B cell (primary cell): ENCODE measurements at places on chromosomes 4 and X. TPM values are rescaled to one million over a fixed set of nuclear protein-coding genes. Genes with fewer than 3 reads are reported as not detected.

DNA sequence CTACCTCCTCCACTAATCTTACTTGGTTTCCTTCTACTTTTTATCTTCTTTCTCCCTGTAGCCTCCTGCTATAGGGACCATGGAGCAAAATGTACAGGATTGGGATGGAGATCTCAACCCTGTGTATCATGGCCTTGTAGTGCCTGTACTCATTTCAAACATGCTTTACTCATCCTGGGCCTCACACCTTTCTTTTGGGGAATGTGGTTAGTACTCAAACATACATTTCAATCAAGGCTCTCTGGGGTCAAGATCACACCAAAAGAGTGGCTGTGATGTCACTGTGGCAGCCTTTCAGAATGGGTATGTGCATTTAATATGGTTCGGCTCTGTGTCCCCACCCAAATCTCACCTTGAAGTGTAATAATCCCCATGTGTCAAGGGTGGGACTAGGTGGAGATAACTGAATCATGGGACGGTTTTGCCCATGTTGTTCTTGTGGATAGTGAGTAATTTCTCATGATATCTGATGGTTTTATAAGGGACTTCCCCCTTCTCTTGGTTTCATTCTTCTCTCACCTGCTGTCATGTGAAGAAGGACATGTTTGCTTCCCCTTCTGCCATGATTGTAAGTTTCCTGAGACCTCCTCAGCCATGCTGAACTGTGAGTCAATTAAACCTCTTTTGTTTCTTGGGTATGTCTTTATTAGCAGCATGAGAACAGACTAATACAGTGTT is 205.1 kb downstream of the RASL11B start:
- H3K4me3 ChIP-seq = no peak overlapping the region
- no peaks in the 10 kb centered on the region for H3K27me3 ChIP-seq
- H3K27ac ChIP-seq = no peak overlapping the region
- H3K4me1 ChIP-seq = no peaks in the 10 kb centered on the region
- no peak for DNase-seq

GRCh38 chr4:2103127-2103842 is 44.2 kb downstream of the NAT8L start:
- no peaks in the 10 kb centered on the region for H3K36me3 ChIP-seq
- peaks cover 22% of the 10 kb centered on the region for H3K27me3 ChIP-seq
- no peak for DNase-seq
- no peaks in the 10 kb centered on the region for H3K4me1 ChIP-seq
- H3K27ac ChIP-seq = no peak overlapping the region

GRCh38 chr4:122481766-122482405 is 25.4 kb upstream of the IL2 start:
- H3K4me1 ChIP-seq = no peaks in the 10 kb centered on the region
- H3K36me3 ChIP-seq = no peaks in the 10 kb centered on the region
- no peaks in the 10 kb centered on the region for H3K27me3 ChIP-seq
- no peak for DNase-seq

DNA sequence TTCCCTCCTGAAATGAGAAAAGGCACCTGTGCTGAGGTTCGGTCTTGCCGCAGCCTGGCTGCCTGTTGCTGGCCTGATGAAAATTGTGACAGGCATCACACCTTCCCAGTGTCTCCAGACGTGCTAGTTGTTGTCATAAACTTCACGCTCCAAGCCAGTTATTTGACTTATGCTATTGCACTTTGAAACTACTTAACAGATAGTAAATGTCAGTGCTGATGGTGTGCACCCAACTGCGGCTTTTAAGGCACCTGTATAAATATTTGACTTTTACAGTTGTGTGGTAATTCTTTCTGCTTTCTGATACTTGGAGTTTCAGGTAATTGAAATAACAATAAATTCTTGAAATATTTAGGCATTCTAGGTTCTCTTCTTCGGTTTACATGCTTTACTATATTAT is 1.8 kb downstream of the WWC2 start:
- H3K27me3 ChIP-seq = no peaks in the 10 kb centered on the region
- H3K27ac ChIP-seq = no peak overlapping the region
- no peaks in the 10 kb centered on the region for H3K36me3 ChIP-seq
- peaks cover 19% of the 10 kb centered on the region for H3K4me1 ChIP-seq

Gene PAGE4
- not detected in 2 replicates for total RNA-seq

Gene MTCP1
- total RNA-seq = 13.4 and 20.3 TPM in 2 replicates

Gene IL1RAPL2
- not detected in 2 replicates for total RNA-seq

GRCh38 chr4:1009542-1010394 is 1.7 kb upstream of the FGFRL1 start:
- peak overlapping the region; percentile 38 for H3K27ac ChIP-seq
- H3K27me3 ChIP-seq = peaks cover 23% of the 10 kb centered on the region
- peaks cover 24% of the 10 kb centered on the region for H3K4me1 ChIP-seq
- H3K4me3 ChIP-seq = no peak overlapping the region
- peak; percentile 87 for DNase-seq
- H3K36me3 ChIP-seq = no peaks in the 10 kb centered on the region

Gene IRS4
- not detected in 2 replicates for total RNA-seq

DNA sequence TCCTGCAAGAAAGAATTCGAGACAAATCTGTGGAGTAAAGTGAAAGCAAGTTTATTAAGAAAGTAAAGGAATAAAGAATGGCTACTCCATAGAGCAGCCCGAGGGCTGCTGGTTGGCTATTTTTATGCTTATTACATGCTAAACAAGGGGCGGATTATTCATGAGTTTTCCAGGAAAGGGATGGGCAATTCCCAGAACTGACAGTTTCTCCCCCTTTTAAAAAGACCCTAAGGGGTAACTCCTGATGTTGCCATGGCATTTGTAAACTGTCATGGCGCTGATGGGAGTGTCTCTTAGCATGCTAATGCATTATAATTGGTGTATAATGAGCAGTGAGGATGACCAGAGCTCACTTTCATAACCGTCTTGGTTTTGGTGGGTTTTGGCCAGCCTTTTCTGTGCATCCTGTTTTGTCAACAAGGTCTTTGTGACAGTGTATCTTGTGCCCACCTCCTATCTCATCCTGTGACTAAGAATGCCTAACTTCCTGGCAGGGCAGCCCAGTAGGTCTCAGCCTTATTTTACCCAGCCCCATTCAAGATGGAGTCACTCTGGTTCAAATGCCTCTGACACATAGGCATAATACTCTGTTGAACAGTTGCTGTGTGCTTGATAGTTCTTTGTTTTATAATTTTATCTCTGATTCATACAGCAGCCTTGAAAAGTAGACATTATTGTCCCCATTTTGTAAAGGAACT is 25.8 kb downstream of the GAB1 start:
- H3K4me1 ChIP-seq = peaks cover 14% of the 10 kb centered on the region
- no peak overlapping the region for H3K4me3 ChIP-seq
- no peak for DNase-seq
- no peak overlapping the region for H3K27ac ChIP-seq
- H3K36me3 ChIP-seq = no peaks in the 10 kb centered on the region

DNA sequence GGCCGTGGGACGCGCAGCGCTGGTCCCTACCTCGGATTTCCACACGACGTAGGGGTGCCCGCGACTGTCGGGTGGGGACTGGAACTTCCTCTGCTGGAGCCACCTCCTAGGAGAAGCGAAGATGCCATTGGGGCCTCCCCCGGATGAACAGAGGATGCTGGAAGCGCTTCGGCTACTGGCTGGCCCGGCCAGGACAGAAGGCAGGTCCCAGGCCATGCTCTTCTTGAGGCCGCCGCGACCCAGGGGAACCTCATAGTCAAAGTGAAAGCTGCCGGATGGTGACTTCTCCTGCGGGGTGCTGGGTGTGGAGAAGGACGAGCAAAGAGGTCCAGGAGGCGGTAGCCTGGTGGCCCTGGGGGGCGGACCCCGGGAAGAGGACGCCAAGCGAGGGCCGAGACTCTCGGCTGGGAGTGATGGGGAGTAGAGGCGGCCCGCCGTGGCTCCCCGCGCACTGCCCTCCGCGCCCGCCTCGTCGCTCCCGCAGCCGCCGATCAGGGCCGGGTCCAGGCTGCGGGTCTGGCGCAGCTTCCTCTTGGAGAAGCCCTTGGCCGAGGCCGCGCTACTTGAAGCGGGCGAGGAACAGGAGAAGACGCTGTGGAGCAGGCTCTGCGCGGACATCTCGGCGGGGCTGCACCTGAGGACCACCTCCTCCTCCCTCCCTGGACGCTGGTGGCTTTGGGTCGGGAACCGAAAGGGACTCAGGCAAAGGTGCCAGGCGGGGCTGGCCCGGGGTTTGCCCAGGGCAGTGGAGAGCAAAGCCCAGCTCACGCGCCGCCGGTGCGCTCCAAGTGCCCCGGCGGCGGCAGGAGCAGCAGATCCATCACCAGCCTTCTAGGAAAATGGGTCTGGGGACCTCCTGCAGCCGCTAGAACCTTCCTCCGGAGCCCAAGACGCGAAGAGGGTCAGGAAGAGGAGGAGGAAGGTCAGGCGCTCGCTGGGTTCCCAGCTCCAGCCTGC is 1.2 kb downstream of the ARHGAP6 start:
- H3K36me3 ChIP-seq = no peaks in the 10 kb centered on the region
- peaks cover 2% of the 10 kb centered on the region for H3K27me3 ChIP-seq
- no peaks in the 10 kb centered on the region for H3K4me1 ChIP-seq

GRCh38 chr4:92328095-92328494 is 24.3 kb downstream of the GRID2 start:
- no peak overlapping the region for H3K27ac ChIP-seq
- H3K36me3 ChIP-seq = no peaks in the 10 kb centered on the region
- no peaks in the 10 kb centered on the region for H3K4me1 ChIP-seq

- H3K27ac ChIP-seq = no peak overlapping the region
- no peaks in the 10 kb centered on the region for H3K27me3 ChIP-seq
- no peak overlapping the region for H3K4me3 ChIP-seq
- H3K36me3 ChIP-seq = no peaks in the 10 kb centered on the region
- no peaks in the 10 kb centered on the region for H3K4me1 ChIP-seq
Measured at GRCh38 chrX:150854856-150855255, 43.6 kb downstream of the CD99L2 start.

DNA sequence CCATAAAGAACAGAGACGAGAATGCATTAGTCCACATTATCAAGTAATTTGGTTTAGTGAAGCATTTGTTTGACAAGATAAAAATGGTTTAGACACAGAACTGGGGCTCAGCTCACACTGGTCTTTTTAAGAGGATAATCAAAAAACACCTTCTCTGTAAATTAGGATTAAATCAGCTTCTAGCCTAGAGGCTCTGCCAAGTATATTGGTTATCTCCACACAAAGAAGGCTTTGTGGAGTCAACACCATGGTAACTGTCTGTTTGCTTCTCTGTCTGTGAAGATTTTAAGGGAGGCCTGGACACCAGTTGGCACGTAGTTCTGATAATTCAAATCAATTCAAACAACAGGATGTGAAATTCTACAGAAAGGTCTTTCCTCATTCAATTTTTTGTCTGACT is 687.0 kb downstream of the DMD start:
- H3K36me3 ChIP-seq = no peaks in the 10 kb centered on the region
- no peak for DNase-seq
- H3K4me3 ChIP-seq = no peak overlapping the region
- H3K27me3 ChIP-seq = no peaks in the 10 kb centered on the region

DNA sequence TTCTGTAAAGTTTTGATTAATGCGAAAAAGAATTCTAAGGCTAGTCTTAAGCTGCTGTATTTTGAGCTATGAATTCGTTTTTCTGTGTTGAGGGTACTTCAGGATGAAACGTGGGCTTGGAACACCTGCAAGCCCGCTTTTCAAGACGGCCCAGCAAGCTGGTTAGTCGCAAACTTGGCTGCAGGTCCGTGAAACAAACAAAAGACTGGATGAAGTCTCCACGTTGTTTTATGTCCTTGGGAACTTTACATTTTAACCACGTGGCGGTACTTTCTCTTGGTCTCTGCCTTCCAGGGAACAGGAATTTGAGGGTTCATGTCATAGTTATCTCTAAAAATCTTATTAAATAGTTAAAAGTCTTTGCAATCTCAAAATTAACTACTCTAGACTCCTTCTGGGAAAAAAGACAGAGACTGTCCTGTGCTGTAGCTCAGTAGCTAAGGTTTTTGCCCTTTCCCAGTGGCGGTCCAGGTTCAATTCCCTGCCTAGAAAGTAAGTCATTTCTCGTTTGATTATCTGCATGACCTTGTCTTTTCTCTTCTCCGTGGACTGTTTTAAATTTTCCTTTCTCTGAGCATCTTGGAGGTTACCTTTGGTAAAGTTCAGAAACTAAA is 21.0 kb downstream of the TENM3 start:
- no peaks in the 10 kb centered on the region for H3K36me3 ChIP-seq
- no peak for DNase-seq
- H3K4me3 ChIP-seq = no peak overlapping the region
- no peaks in the 10 kb centered on the region for H3K4me1 ChIP-seq
- H3K27me3 ChIP-seq = no peaks in the 10 kb centered on the region
- no peak overlapping the region for H3K27ac ChIP-seq

DNA sequence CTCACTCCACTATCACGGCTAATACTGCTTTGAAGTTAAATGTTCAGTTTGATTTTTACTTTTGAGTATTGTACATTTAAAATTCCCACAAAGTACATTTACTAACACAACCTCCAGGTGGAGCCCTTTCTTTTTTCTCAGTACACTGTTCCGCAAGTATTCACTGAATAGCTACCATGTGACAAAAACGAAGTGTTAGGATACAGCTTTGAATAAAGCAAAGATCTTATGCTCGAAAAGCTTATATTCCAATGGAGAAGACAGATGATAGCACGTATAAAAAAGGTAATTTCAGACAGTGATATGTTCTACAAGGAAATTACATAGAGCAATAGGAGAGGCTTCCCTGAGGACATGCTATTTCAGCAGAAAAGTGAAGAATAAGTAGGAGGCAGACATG is 60.7 kb upstream of the ABCG2 start:
- no peaks in the 10 kb centered on the region for H3K36me3 ChIP-seq
- H3K4me1 ChIP-seq = no peaks in the 10 kb centered on the region
- no peak overlapping the region for H3K4me3 ChIP-seq
- H3K27me3 ChIP-seq = peaks cover 2% of the 10 kb centered on the region

- no peaks in the 10 kb centered on the region for H3K27me3 ChIP-seq
- H3K27ac ChIP-seq = no peak overlapping the region
- DNase-seq = no peak
Measured at GRCh38 chrX:101359966-101360365, 11.4 kb upstream of the TIMM8A start.

- peaks cover 18% of the 10 kb centered on the region for H3K4me1 ChIP-seq
- no peaks in the 10 kb centered on the region for H3K27me3 ChIP-seq
- H3K36me3 ChIP-seq = no peaks in the 10 kb centered on the region
- no peak overlapping the region for H3K4me3 ChIP-seq
- no peak for DNase-seq
Measured at GRCh38 chrX:104168127-104168526, 1.9 kb downstream of the FAM199X start.

GRCh38 chr4:180059216-180059881 is 2183.9 kb upstream of the TENM3 start:
- H3K4me1 ChIP-seq = peaks cover 15% of the 10 kb centered on the region
- H3K36me3 ChIP-seq = no peaks in the 10 kb centered on the region
- DNase-seq = peak; percentile 43
- peaks cover 28% of the 10 kb centered on the region for H3K27me3 ChIP-seq
- peak overlapping the region; percentile 49 for H3K4me3 ChIP-seq

Gene RBMXL3
- not detected in 2 replicates for total RNA-seq
